ENCODE measurements at places on chromosomes 3 and 15. TPM values are rescaled to one million over a fixed set of nuclear protein-coding genes. Genes with fewer than 3 reads are reported as not detected.

GOLGA8J gene
- total RNA-seq: not detected

GOLGA8K gene
- total RNA-seq: 0.71 TPM

MYRIP gene
- total RNA-seq: not detected

UBR1 gene
- total RNA-seq: 3.0 TPM

CERS3 gene
- total RNA-seq: not detected

PTH1R gene
- total RNA-seq: 0.51 TPM

THAP10 gene
- total RNA-seq: 4.8 TPM

FAM81A gene
- 13.3 TPM for total RNA-seq

TRPM1 gene
- not detected for total RNA-seq

SACM1L gene
- total RNA-seq: 17.4 TPM
